ENCODE measurements at places on chromosomes 1 and 21.

DNA sequence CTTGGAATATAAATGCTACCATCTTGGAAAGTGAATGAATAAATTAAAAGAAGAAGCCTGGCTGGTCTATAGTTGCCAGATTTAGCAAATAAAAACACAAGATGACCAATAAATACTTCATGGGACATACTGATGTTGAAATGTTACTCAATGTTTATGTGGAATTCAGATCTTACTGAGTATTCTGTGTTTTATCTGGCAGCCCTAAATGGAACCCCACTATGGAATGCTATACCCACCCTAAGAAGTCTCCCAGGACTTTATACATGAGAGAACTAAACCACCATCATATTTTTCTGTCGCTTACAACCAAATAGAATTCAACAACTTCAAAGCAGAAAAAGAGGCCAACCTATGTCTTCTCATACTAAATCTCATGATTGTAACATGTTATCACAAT lies 177.6 kb upstream of the HMCN1 start:
- DNase-seq: no peak

- no peak for DNase-seq
Measured at GRCh38 chr1:194081444-194081843, 895.0 kb upstream of the B3GALT2 start.

DNA sequence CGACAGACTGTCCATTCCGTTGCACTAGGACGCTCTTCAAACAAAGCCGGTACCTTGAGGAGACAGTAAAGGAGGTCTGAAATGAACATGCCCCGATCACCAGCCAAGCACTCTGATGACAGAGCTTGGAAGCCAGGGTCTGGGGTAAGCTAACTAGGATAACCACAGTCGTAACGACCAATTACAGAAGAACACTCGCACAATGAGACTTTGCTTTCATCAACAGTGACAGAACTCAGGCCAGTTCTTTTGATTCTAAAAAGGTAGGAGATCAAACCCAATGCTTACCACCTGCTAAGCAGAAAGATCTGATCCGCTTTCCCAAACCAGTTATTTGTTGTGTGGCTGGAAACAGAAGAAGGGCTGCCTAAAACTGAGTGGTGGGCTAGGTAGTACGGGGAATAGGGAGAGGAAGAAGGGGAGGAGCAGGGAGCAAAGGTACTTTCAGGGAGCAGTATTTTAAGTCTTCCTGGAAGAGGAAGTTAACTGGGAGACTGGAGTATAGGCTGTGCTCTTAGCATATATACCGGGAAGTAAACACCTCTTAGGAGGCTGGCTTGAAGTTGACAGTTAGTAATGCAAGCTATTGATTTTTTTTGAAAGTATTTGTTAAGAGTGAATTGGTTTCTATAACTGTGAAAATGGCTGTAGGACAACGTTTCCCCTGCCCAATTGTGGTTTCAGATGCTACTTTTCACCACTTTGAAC lies 38.4 kb downstream of the UCK2 start:
- DNase-seq: no peak

- DNase-seq: peak; percentile 26
Measured at GRCh38 chr1:197526736-197527371, 248.4 kb downstream of the DENND1B start.

DNA sequence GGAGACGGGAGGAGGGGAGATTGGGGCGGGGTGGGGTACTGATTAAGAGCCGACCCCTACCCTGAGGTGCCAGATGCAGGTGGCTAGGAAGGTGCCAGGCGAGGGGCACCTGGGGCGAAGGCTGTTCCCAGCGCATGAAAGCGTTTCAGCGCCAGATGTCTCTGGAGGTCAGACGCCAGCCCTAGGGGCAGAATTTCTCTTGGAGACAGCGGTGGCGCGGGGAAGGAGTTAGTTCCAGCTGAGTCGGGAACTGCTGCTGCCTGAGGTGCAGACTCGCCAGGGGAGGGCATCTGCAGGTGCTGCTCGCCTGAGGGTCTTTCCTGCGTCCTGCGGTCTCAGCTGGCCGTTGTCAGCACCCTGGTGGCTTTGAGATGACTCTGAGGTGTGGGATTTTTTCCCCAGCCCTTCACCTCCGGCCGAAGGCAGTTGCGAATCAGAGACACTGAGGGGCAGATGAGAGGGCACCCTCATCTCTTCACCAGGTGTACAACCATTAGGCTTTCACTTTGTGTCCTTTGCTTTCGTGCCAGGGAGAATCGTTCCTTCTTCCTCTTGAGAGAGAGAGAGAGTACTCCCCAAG lies 539 bp downstream of the CGN start:
- peak; percentile 29 for DNase-seq

DNA sequence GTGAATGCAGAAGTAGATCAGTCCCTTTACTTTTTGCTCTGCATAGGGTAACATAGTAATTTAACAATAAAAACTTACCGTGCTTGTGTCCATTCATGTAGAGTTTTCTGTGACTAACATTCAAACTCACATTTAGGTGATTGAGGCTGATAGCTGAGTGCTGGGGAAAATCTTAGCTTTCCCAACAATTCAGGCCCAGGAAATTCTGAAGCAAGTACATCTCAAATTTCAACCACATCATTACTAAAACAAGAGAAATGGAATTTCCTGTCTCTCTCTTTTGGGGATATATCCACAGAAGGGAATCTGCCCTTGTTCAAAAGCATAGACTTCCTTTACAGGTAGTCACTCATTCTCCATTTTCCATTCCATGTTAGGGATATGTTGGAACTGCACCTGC lies 33.1 kb upstream of the C1orf146 start:
- no peak for DNase-seq

GRCh38 chr1:154565876-154566275 lies 1.7 kb upstream of the CHRNB2 start:
- DNase-seq: no peak

- DNase-seq: no peak
Measured at GRCh38 chr1:70504176-70504820, 93.2 kb downstream of the CTH start.

- no peak for DNase-seq
Measured at GRCh38 chr1:34342334-34342733, 165.6 kb downstream of the C1orf94 start.

GRCh38 chr1:6724517-6725141 lies 23.0 kb upstream of the DNAJC11 start:
- no peak for DNase-seq

DNA sequence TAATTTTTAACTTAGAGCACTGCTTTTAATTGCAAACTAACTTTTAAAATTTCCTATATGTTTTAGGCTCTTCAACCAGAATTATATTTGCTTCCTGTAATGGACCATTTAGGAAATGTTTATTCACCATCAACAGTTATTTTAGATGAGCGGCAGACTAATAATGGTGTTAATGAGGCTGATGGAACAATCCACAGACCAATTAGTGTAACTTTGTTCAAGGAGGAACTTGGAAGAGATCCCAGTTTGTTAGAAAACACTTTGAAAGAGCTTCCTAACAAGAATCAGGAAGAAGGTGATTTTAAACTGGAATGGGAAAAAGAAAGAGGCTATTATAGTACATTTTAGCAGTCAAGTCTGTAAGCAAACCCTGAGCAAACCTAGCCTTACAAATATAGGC lies 19.4 kb upstream of the GNG5 start:
- no peak for DNase-seq

DNA sequence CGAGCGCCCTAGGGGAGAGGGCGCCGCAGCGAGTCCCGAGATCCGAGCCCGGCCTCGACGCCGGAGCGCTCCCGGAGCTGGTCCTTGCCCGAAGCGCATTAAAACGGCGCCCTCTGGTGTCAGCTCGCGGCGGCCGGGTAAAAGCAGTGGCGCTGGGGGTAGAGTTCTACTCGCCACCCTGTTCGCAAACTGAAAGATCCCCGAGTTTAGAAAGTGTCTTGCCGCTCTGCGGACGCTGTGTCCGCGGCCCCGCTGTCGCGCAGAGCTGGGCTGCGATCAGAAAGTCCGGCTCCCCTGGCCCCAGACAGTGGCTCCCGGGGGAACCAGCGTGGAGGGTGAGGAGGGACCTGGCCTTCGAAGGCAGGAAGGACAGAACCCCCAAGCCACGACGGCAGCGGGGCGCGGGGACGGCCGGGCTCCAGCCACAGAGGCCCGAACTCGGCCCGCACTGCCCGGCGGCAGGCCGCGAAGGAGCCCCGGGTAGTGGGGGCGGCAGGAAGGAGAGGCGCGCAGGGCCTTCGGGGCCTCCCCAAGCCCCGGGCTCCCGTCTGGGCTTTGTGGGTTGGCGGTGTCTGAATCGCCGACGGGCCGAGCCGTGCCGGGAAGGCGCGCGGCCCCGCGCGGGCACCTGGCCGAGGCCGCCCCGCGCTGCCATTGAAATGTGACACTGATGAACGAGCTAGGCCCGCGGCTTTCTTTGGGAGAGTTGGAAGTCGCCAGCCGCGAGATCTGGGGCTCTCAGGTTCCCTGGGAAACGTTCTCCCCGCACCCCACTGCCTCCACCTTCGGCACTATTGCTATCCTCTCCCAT lies 39.1 kb upstream of the NFIA start:
- DNase-seq: peak; percentile 62

DNA sequence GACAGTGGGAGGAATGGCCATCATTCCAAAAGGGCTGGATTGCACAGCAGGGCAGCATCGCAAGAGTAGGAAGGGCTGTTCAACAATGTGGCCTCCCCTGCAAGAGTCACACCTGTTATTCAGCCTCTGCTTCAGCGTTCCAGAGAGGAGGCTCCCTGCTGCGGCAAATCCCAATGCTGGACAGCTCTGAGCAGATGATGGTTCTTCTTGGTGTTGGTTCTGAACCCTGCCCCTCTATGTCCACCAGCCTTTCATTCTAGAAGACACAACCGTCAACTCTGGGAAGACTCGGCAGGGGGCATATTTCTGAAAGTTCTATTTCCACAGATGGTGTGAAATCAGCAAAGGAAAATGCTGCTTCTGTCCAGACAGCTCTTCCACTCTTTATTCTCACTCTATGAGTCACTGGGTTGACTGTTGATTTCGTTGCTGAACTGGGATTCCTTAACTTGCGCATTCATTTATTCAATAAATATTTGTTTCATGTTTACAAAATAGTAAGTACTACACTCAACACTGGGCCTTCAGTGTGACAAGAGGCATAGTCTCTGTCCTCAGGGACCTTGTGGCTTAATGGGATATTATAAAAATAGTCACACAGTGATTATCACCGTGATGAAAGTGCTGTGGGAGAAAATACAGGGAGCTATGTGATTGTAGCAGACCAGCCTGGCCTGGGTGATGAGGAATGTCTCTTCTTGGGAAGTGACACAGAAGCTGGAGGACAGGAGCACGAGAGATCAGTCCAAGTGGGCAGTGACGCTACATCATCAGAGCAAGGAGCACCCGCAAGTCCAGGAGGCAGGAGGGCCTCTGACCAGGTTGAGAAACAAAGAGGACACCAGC lies 260.3 kb downstream of the SIPA1L2 start:
- no peak for DNase-seq

DNA sequence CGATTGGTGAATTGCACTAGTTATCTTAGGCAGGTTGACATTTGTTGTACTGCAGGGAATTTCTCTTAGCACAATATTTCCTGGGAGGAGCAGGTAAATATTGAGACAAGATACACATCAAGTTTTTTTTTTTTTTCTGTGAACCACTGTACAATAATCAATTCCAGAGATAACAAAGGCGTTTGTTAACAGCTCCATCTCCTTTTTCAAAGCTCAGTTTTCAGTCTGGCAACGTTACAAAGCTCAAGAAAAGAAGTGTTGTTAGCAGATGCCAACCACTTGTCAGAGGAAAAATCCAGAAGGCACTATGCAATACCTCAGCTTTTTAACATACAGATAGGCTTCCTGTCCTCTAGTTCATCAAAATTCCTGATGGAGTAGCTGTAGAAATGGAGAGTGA lies 40.9 kb upstream of the DAB1 start:
- no peak for DNase-seq

DNA sequence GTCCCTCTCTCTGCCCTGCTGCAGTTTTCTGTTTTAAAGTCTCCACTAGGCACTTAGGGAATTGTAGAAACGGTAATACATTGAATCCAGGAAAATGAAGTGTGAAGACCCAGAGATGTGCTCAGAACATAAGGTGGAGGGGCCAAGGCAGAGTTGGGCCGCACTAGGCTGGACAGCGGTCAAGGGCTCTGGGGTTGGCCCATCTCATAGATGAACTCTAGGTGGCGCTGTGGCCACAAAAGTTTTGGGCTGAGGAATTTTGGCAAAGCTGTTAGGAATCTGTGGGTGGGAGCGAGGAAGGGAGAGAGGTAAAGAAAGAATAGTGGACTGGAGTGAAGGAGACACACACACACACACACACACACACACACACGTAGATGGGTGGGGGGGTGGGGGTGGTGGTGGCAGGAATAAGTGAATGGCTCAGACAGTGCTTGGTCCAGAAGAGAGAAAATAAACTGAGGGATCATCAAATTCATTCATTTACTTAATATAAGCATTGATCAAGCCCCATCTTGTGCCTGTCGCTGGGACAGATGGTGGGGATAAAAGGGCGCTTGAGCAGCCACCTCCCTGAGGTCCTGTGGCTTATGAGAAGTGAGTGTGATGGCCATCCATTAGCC lies 258.5 kb downstream of the TRABD2B start:
- no peak for DNase-seq

- no peak for DNase-seq
Measured at GRCh38 chr1:70706381-70707037, 295.4 kb downstream of the CTH start.

DNA sequence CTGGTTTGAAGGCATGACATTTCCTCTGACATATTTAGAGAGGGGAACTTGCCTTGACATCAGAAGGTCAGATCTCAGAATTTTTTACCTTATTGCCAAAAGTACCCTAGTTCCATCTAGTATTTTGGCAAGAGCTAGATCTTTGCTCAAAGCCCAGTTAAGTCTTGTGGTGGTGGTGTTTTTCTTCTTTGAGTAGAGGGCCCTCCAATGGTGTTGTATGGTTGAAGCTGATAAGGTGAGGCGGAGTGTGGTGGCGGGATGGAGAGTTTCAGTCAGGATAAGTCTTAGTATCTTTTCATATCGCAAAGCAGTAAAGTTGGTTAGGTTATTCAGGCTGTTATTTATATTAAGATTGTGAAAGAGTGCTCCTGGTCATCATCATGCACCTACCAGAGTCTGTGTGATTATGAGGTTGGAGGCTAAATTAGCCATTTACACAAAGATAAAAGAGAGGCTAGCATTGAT lies 20.1 kb upstream of the MACF1 start:
- no peak for DNase-seq
